ENCODE measurements at places on chromosomes 4 and X.

- no peak for DNase-seq
Observed at GRCh38 chrX:153820601-153821000, 9.7 kb downstream of the PDZD4 start.

GRCh38 chrX:68732906-68733493, 85.5 kb downstream of the STARD8 start:
- peak; percentile 79 for DNase-seq

GRCh38 chr4:1155314-1155713, 17.1 kb downstream of the SPON2 start:
- DNase-seq: no peak

DNA sequence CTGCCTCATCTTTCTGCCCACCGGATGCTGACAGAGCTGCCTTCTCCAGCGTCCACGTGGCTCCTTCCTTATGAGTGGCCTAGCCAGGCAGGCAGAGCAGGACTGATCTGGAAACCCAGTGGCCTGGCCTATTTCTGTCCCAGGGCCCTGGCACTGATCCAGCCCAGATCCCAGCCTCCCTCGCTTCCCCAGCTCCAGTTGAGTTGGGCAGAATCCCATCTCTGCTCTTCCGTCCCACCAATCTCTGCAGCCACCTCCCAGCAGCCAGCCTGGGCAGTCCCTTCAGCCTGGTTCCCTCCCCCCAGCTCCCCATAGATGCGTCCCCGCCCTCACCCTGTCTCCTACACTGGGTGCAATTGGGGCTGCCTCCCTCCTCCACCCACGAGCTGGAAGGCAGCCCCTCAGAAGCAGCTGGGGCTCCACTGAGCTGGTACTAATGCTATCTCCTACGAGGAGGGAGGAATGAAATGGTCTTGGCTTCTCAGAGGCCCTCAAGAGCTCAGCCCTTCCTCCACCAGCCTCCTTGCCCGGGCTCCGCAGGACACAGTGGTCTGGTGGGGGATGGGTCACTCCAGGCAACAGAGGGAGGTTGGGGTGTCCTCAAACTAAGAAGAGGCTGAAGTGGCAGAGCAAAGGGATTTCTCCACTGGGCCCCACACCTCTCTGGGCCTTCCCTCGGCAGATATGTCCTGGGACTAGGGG, 94.2 kb downstream of the PJA1 start:
- DNase-seq: peak; percentile 87

DNA sequence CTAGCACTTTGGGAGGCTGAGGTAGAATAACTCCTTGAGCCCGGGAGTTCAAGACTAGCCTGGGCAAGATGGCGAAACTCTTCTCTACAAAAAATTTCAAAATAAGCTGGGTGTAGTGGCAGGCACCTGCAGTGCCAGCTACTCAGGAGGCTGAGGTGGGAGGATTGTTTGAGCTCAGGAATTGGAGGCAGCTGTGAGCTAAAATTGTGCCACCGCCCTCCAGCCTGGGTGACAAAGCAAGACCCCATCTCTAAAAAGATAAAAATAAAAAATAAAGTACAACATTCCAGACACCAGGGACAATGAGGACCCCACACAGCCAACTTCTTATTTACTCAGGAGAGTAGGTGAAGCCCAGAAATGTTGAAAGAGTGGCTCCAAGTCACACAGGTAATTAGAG, 53.0 kb downstream of the APBB2 start:
- DNase-seq: no peak

DNA sequence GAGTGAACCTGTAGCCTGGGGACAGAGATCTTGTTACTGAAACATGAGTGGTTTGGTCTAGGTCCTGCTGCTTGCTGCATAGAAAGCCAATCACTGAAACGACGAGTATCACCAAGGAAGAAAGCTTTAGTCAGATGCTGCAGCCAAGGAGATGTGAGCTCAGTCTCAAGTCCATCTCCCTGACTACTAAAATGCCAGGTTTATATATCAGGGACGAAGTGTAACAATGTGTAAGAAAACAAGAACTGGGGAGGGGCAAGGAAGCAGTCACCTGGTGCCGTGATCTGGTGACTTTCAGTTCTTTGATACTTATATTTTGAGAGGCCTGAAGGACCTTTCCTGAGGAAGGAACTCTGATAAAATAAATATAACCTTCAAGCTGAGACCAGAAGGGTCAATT, 19.6 kb upstream of the ABRAXAS1 start:
- no peak for DNase-seq

DNA sequence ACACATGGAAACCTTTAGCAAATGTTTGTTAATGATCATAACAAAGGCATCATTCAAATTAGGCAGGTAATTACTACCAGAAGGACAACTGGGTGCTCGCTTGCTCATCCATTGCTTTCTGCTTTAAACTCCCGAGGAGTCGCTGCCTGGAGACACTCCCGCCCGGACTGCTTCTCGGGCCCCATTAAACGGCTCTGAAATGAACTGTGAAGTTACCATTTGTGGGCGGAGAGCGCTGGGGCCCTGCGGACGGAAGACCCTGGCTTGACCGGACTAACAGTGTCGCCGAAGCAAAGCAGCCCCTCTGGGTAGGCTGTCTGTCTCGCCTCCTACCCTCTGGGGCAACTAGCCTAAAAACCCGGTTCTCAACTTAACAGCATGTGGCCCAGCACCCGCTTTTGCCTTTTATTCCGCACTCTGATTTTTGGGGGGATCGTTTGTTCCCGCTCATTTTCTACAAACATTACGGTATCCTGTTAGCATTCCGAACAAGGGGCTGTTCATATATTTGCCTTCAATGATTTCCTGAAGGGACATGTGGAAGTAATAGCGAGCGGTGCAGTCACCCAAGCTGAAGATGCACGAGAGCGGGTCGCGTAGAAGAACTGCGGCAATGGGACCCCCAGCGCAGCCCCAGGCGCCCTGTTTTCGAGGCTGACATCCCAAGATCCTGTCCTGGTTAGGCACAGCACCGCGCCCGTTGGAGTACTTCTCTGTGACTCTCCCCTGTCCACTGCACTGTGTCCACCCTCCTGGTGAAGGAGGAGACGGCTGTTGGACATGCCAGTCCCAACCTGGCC, 1.6 kb upstream of the PDGFRA start:
- DNase-seq: no peak

DNA sequence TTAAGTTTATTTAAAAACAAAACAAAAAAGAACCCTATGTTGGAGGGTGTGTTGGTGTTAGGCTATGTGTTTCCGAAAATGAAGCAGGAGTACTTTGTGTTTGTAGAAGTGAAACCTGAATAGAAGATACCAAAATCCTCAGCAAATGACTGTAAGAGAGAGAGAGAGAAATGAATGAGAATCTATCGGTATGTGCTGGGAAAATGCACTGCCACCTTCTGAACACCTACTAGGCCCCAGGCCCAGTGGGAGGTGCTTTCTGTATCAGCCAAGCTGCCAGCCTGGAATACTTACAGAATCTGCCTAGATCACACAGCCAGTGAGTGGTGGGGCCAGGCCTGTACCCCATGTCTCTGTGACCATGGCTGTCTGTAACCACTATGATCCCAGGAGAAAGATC, 14.9 kb upstream of the PIM2 start:
- no peak for DNase-seq

DNA sequence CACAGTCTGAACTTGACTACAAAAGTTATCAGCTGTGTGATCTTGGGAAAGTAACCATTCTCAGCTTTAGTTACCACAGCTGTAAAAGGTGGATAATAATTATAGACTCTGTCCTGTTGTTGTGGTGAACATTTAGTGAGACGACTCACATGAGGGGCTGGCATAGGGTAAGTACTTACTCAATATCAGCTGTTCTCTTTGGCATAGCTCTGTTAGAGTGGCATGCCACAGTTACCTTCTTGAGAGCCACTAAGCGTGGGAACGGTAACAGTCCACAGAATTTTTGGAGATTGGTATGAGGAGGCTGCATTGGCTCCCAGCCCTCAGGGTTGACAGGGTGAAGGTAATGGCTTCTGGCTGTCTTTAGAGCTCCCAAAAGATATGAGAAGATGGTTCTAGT, 13.2 kb upstream of the HAND2 start:
- DNase-seq: no peak

GRCh38 chr4:77453911-77454310, 151.7 kb upstream of the CXCL13 start:
- no peak for DNase-seq

GRCh38 chrX:133666256-133666655, 251.0 kb upstream of the GPC4 start:
- DNase-seq: no peak

- no peak for DNase-seq
Observed at GRCh38 chr4:46684041-46684440, 225.0 kb downstream of the COX7B2 start.

DNA sequence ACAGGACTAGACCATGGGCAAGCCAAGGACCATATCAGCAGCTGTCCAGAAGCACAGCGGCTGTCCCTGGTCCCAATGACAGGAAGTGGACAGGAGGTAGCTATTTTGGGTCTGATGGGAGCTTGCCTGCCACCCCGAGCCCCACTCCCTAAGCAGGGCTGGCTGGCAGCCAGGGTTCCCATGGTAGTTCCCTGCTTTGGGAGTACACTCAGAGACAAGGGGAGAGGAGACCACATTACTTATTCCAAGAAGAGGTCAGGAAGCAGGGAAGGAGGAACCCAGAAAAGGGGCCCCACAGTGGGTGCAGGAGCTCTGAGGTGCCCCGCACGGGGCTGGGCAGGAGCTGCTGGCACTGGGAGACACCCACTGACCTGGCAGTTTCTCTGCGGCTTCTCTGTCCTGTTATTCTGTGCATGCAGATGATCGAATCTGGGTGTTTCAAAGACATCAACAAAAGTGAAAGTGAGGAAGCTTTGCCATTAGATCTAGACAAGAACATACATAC, 36.3 kb downstream of the HTT-AS start:
- DNase-seq: peak; percentile 85

DNA sequence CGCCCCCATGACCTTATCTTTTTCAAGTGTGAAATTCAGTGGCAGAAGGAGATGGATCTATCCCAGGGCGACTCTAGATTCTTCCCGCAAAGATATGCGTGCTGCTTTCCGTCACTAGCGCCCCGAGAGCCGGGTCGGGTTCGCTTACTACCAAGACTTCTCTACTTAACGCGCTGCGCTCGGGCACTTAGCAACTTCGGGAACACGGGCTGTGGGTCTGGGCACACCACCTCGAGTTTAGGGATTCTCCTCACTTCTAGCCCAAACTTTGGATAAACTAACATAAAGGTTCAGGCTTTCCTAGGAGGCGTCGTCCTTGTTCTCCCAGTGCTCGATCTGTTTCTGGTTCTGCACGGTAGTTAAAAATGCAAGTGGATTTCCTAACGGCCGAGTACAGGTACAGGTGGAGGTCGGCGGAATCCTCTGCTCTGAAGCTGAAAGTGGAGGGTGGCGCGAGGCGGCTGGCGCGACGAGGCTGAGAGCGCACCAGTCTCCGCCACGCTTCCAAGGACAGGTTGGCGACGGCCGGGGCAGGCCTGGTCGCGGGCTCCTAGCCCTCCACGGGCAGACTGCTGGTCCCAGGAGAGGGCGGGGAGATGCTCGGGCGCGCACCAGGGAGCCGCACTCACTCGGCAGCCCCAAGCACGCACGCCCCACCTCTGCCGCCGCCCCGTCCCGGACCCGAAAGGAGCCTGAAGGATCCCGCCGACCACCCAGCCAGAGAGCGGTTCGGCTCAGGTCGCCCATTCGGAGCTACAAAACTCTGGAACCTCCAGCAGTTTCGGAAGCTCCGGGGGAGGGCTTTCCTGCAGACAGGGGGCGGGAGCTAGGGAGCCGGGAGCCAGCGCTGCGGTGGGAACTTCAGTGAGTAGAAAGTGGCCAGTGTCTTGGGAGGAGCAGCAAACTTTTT, 100.8 kb upstream of the TENM3 start:
- DNase-seq: no peak

DNA sequence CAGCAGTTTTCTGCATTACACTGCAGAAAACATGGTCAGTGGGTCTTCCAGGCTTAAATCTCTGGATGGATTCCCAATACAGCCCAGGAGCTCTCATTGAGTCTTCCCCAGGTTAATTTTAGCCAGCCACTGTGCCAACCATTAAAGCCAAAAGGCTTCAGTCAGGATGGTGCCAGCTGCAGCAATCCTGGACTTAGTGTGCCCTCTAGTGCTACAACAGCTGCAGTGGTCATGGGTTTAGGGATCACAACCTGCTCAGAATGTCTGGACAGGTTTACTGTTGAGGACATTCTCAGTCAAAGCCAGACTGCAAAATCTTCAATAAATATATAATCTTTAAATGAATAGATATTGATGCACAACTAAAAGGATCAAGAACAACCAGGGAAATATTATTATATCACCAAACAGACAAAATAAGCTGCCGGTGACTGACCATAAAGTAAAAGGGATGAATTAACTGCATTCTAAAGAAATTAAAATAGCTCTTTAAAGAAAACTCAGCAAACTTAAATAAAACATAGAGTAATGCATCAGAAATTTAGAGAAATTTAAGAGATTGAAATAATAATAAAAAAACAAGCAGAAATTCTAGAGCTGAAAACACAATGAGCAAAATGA, 639.9 kb downstream of the SPOCK3 start:
- DNase-seq: no peak

- no peak for DNase-seq
Observed at GRCh38 chr4:24690436-24690835, 104.9 kb upstream of the SOD3 start.

GRCh38 chr4:94897023-94897422, 139.3 kb downstream of the BMPR1B start:
- no peak for DNase-seq

- no peak for DNase-seq
Observed at GRCh38 chr4:88138561-88138960, 19.9 kb downstream of the ABCG2 start.

GRCh38 chr4:46270986-46271596, 118.8 kb downstream of the GABRA2 start:
- DNase-seq: no peak

DNA sequence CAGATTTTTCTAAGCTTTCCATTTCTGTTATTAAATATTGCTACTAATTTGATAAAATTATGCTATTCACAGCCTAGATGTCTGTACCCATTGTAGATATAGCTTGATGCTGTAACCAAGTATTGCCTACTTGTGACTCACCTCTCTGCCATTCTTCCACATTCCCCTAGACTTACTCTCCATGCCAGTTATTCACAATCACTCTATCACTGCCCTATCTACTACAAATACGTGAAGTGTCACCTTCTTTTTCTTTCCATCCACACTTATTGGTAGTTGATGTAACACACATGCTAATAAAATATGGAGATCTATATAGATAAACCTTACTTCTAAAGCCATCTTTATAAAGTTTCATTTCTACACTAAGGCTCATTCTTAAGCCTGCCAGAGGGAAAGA, 179.4 kb upstream of the PACRGL start:
- no peak for DNase-seq

DNA sequence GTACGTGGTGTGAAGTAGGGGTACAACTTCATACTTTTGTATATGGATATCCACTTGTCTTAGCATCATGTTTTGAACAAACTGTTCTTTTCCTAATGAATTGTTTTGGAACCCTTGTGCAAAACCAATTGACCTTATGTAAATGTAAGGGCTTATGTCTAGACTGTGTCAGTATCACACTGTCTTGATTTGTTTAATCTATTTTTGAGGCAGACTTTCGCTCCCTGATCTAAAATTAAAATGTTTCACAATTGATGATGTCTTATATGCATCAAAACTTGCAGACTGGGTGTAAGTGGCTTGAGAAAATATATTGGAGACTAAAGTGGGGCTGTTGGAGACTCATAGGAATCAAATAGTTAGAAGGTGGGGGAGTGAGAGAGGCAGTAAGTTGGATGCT, 25.2 kb downstream of the REPS2 start:
- DNase-seq: no peak

Measured in cardiac septum (tissue), 1 donor.